ENCODE measurements at places on chromosomes 16 and 17. TPM values are rescaled to one million over a fixed set of nuclear protein-coding genes. Genes with fewer than 3 reads are reported as not detected.

The ALDH3A1 gene
- not detected for total RNA-seq

The SHPK gene
- 4.4 TPM for total RNA-seq

The CDYL2 gene
- 4.2 TPM for total RNA-seq

The SMIM36 gene
- not detected for total RNA-seq

The GJC1 gene
- 21.9 TPM for total RNA-seq

The SPNS2 gene
- 12.4 TPM for total RNA-seq

The SMIM5 gene
- 11.4 TPM for total RNA-seq

The NOD2 gene
- total RNA-seq = 0.81 TPM

The CRHR1 gene
- not detected for total RNA-seq

The ACSM2A gene
- total RNA-seq = not detected

The RAB11FIP4 gene
- total RNA-seq = 13.6 TPM

The ENKD1 gene
- total RNA-seq = 9.9 TPM

The C16orf86 gene
- total RNA-seq = 3.0 TPM

The RTN4RL1 gene
- 3.2 TPM for total RNA-seq

The ABCA8 gene
- total RNA-seq = 60.3 TPM

The MSLN gene
- total RNA-seq = 1.9 TPM

The SLX1B gene
- 17.7 TPM for total RNA-seq

The CCDC57 gene
- 7.9 TPM for total RNA-seq

All from Right ventricle myocardium inferior (tissue), 1 donor.